ENCODE measurements at places on chromosomes 2 and 18.

DNA sequence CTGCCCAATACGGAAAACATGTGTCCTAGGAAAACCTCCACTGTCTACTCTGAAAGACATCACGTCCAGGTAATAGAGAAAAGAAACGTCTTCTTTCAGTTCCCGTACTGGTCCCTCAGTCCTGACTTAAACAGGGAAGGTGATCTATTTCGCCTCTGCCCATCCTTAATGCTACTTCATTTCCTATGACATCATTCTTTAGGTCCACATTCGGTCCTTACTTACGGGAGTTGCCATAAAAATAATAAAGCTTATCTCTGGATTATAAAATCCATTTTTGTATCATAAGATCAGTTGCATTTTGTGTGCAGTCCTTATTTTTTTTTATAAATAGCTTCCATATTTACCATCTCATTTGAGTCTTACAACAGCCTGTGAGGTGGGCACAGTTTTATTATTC, 3.7 kb downstream of the TGFA start:
- DNase-seq: no peak

DNA sequence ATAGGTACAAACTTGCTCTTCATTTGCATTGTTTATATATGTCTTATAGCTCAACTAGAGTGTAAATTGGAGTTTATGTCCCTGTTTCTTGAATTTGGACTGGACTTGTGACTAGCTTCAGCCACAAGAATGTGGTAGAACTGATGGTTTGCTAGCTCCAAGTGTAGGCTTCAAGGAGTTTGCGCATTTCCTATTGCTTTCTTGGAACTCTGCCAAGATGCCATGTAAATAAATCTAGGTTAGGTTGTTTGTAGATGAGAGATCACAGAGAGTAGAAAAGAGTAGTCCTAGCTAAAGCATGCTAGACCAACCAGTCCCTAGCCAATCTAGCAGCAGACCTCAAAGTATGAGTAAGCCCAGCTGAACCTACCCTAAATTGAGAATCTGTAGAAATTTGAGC, 183.0 kb upstream of the CYP26B1 start:
- DNase-seq: no peak

DNA sequence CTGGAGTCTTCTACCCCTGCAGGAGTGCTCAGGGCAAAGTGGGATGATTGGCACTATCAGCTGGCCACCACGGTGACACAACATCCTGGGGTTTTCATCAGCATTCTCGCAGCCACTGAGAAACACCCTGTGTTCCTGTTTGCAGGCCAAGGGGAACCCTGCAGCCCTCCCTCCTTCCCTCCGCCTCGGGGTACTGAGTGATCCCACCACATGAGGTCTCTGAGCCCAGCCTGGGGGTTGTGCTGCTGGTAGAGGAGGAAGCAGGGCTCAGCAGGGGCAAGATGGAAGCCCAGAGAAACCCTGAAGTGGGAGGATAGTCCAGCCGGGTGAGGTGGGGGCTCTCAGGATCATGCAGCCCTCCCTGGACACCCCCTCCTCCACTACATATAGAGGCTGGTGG, at the start of gene OXER1:
Gene OXER1, minus strand, starts transcription at position 40 of the 400 bp plus-strand sequence. CDS start 73 bp downstream, outside the sequence.
- DNase-seq: no peak

DNA sequence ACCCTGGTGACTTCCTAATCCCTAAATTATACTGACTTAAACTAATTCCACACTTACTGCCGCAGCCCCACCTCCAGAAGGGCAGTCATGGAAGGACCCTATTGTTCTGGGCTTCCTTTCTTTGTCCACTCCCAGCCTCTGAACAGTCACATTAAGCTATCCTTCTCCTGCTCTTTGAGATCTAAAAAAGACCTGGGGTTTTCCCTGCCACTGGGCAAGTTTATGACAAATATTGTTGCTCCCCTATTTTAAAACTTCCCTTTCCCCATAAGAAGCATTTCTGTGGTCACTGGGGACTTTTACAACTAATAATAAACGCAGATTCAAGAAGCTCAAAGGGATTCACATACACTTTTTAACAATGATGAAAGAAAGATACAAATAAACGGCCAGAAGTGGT, 47.2 kb upstream of the XPO1 start:
- no peak for DNase-seq

DNA sequence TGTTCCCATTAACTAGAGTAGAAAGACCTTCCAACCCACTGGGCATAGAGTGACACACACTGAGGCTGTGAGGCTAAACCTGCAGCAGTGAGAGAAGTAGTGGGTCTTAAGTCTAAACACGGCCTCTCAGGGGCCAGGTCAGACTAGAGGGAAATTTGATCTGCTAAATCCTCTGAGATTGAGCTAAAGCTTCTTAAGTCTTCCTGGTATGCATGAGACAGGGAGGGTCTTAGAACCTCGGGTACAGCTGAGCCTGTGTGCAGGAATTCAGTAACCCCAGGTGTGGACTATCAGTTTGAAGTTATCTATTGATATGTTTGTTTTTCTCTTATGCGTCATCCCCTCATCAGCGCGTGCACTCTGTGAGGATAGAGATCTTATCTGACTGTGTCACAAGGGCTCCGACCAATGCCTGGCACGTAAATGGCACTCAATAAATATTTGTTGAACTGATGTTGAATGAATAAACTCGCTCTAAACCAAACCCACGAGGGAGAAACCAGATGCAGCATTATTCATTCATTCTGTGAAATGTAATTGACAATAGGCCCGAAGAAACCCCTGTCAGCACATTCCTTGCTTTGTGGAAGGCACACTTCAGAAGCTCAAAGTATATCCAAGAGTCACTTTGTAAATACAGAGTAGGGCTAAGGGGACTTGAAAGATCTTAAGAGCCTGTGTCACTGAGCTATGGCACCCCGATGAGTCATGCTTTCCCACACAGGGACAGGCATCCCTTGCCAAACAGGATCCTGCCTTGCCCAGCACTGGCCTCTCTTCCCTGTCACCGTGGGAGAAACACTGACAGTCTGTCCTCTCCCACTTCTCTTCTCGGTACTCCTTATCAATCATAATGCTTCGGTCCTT, 21.7 kb upstream of the RAB10 start:
- no peak for DNase-seq

- no peak for DNase-seq
Observed at GRCh38 chr2:231047274-231047922, 9.3 kb upstream of the PSMD1 start.

DNA sequence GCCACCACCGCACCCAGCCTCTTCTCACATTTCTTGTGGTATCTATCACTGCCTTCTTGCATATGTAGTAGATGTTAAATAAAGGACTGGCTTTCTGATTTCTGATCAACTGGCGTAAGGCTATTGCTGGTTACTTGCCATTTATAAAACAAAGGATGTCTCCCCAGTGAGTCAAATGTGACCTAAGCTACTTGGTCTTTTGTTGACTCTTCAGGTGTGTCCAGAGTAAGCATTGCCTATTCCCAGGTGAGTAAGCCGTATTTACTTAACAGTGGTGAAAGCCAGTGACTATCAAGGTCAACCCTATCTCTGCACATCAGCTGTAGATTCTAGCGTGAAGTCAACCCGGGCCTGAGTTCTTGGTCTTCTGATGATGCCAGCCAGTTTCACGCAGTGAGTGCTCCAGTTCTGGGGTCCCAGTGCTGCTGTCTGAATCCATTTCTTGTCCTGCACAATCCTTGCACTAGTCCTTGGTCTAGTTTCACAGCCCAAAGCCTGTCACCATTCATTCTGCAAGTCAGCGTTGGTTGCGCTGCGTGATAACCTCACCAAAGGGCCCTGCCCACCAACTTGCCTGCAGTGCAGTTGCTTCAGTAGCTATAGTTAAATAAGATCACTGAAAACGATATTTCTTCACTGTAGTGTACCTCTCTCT, 120.2 kb downstream of the GBX2 start:
- no peak for DNase-seq

DNA sequence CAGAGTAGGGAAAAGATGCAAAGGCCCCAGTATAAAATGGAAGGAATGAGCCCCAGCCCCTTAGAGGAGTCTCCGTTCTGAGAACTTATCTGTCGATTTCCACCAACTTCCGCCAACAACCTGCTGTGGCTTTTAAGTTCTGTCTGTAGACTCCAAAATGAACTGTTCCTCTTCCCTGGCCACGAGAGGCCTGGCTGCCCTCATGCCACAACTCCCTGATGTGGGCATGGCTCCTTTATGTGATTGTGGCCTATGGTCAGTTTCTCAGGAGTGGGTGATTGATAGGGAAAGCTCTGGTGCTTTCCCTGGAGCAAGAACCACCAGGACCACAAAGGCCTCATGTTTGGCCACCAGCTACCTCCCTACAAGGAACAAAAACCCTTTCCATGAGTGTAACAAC, 18.8 kb upstream of the CD207 start:
- no peak for DNase-seq

DNA sequence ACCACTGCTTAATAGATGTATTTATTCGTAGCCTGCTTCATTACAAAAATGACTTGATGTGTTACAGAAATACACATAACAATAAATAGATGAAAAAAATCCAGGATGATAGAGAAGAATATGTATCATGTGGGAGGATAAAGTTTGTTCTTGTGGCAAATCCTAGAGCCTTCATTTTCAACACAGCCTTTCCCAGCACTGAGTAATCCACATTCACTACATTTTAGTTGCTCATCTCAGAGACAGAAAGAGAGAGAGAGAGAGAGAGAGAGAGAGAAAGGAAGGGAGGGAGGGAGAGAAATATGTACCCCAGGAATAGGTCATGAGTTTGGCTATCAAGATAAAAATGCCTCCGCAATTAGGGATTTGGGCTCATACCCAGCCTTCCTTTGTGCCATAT, 144.3 kb downstream of the RBMS1 start:
- DNase-seq: no peak

- no peak for DNase-seq
Observed at GRCh38 chr18:1020731-1021344, 116.2 kb downstream of the ADCYAP1 start.

- no peak for DNase-seq
Observed at GRCh38 chr2:16123421-16123820, 183.1 kb downstream of the MYCN start.

- no peak for DNase-seq
Observed at GRCh38 chr2:72124376-72124775, 23.3 kb downstream of the CYP26B1 start.

- no peak for DNase-seq
Observed at GRCh38 chr2:675982-676646, 1.1 kb downstream of the TMEM18 start.

- DNase-seq: no peak
Observed at GRCh38 chr2:4674007-4674406, 970.6 kb downstream of the DCDC2C start.

- DNase-seq: no peak
Observed at GRCh38 chr18:6610466-6610865, 119.0 kb upstream of the ARHGAP28 start.

- no peak for DNase-seq
Observed at GRCh38 chr2:62611854-62612253, 93.7 kb upstream of the EHBP1 start.

GRCh38 chr2:19733951-19734425, 167.8 kb downstream of the TTC32 start:
- DNase-seq: no peak

DNA sequence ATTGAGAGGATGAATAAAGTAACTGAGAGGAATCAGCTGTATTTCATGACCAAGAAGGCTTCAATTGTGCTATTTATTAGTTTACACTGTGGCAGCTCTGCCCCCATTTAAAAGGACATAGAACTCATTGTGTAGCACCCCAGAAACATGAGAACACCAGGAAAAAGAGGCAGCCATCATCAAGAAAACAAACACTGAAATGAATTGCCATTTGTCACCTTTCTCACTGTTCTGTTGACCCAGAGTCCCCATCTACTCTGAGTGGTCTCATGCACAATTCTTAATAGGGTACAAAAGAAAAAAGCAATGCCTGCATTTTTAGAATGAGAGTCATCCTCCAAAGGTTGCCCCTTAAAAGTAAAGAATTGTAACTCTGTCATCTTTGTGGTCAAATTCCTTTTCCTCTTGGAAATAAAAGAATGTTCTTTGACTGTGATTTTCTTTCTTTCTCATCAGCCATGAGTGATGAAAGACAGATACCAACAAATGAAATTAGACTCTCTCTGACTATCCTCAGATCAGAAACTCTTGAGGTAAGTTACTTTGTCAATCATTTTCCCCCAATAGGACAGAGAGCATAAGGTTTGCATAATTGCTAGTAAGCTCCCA, 1941.9 kb upstream of the PIK3C3 start:
- DNase-seq: no peak

DNA sequence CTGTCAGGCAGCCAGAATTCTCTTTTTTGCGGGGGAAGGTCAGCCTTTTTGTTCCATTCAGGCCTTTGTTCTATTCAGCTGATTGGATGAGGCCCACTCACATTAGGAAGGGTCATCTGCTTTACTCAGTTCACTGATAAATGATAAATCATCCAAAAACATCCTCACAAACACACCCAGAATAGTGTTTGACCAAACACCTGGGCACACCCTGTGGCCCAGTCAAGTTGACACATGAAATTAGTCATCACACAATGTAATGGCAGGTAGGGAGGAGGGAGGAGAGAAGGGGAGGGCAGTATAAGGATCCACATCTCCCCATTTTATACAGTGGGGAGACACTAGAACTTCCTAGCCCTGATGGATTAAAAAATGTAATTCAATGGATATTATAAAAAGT, 8.3 kb upstream of the RMC1 start:
- no peak for DNase-seq

DNA sequence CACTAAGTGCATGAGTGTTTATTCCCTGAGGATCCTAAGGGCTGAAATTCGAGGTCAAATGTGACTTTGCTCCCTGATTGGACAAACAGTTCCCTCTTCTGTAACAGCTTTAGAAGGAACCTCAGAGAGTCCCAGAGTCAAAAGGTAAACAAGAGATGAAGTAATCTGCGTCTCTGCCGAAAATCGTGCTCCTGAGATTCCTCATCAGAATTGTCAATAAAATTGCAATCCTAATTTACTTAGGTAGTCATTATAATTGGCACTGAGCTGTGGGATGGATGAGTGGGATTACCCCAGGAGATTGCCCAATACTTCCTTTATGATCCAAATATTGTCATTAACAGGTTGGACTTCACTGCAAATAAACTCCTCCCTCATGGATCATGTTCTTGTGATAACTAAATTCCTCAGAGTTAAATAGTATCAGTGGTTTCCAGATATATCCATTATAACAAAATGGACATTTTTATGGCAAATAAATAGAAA, 907 bp upstream of the SUCLG1 start:
- DNase-seq: no peak

DNA sequence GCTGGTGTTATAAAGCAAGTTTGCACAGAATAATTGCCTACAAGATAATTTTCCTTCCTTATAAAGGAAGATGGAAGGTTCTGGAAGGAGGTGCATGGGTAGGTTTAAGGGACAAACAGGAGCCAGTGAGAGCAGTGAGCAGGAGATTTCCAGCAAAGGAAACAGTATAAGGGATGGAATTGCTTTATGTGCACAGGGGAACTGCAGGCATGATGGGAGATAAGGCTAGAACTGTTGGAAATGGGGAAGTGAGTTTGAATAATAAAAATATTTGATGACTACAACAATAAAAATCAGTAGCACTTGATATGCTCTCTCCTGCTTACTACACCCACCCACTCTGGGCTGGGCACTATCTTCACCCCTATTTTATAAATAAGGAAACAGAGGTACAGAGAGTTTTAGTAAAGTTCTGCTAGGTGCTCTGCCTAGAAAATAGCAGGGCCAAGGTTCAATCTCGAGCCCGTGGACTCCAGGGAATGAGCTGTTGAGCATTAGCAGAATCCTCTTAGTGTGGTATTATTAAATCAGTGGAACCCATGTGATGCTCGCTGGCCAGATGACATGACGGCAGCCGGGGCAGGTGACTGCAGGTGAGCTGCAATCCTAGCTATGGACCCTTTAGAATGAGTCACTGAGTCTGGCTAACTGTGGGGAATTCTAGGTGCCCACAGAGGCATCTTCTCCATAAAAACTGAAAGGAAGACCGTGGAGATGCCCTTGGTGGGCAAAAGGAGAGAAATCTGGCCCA, 302.5 kb downstream of the PIEZO2 start:
- DNase-seq: no peak

GRCh38 chr18:36284268-36284667, 13.2 kb upstream of the FHOD3 start:
- no peak for DNase-seq

Data from effector CD8-positive, alpha-beta T cell (primary cell).